ENCODE measurements at places on chromosomes 12 and 14.

GRCh38 chr14:24095271-24096068, 1.4 kb downstream of the PCK2 start:
- peak; percentile 28 for DNase-seq

DNA sequence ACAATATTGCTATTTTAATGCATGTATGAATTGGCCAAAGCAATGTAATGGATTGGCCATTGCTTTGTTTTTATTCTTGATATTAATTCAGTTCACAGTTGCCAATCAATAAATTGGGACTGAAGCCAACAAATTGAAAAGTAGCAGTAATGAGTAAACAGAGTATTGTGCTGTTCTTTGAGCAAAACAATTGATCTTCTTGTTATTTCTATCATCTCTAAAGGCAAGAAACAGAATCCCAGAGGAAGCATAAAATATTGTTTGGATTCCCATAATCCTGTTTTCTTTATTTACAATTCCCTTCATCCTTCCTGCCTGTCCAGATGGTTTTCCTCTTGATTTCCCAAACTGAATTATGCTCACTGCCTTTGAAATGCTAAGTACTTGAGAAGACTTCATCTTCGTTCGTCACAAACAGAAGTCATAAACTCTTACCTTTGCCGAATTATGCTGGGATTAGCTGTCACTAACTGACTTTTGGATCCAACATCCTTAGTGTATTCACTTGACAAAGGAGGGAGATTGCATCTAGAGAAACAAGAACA, 85.9 kb downstream of the ST8SIA1 start:
- DNase-seq: no peak

- DNase-seq: peak; percentile 22
Measured at GRCh38 chr12:125533434-125534029, 468.3 kb downstream of the AACS start.

GRCh38 chr12:62438098-62438692, 28.4 kb upstream of the MON2 start:
- DNase-seq: no peak

DNA sequence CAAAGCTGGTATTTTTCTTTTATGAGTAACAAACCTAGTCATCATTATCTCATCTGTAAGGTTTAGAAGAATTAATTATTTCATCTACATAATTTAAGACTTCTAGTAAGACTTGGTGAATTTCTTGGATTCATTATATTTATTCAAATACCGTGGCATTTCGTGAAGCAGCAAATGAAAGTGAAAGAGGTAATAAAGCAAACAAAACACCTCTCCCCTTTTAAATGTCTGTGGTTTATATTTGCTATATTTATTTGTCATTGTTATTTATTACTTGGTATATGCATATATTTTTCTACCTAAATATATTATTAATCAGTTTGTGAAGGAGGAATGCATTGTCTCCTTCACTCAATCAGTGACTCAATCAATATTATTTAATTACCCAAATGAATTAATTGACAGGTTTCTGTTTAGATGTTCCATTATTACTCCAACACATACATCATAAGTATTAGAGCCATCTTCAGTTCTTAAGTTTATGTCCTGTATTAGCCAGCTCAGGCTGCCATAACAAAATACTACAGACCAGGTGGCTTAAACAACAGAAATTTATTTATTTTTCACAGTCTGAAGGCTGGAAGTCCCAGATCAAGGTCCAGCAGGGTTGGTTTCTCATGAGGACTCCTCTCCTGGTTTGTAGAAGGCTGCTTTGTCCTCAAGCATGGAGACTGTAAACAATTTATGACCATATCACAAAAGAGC, 6.6 kb downstream of the CFAP54 start:
- no peak for DNase-seq

DNA sequence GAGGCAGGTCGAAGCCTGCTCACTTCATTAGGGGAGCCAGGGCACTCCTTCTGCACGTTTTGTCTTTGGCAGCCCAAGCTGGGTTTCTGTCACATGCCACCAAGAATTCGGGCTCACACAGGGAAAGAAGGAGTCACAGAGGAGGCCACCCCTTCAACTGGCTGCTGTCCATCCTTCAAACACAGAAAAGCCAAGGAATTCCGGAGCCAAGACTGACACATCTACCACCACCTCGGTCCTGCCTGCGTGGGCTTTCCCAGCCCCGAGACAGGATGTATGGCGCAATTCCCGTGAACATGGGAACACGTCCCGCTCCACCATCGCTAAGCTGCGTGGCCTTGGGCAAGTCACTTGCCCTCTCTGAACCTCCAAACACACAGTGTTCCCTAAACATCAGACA, 70.4 kb downstream of the NCOR2 start:
- no peak for DNase-seq

- no peak for DNase-seq
Measured at GRCh38 chr14:21069388-21070082, 569 bp upstream of the ARHGEF40 start.

DNA sequence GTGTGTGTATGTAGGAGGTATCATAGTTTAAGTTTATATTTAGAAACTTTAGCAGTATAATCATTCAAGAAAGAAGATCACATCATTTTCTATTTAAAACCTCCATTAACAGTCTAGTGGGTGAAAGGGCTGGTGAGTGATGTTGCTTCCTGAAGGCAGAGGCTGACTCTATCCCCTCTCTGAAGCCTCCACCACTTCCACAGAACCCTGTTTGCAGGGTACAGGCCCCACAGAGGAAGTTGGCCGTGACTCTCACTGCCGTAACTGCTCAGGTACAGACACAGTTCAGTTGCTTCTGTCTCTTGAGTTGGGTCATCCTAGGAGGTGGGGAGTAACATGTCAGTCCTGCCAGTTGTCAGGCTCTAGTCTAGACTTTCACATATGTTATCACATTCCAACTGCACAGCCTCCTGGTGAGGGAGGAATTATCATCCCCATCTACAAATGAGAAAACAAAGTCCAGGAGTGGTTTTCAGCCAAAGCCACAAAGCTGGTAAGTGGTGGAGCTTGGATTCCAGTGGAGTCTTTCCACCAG, 31.5 kb downstream of the CFL2 start:
- DNase-seq: no peak

GRCh38 chr14:77242752-77243151, 28.3 kb downstream of the NGB start:
- DNase-seq: no peak

- no peak for DNase-seq
Measured at GRCh38 chr14:53278602-53279506, 125.7 kb upstream of the DDHD1 start.

- no peak for DNase-seq
Measured at GRCh38 chr14:96423446-96424108, 31.6 kb downstream of the AK7 start.

- no peak for DNase-seq
Measured at GRCh38 chr12:131698286-131698685, 12.6 kb upstream of the SFSWAP start.

DNA sequence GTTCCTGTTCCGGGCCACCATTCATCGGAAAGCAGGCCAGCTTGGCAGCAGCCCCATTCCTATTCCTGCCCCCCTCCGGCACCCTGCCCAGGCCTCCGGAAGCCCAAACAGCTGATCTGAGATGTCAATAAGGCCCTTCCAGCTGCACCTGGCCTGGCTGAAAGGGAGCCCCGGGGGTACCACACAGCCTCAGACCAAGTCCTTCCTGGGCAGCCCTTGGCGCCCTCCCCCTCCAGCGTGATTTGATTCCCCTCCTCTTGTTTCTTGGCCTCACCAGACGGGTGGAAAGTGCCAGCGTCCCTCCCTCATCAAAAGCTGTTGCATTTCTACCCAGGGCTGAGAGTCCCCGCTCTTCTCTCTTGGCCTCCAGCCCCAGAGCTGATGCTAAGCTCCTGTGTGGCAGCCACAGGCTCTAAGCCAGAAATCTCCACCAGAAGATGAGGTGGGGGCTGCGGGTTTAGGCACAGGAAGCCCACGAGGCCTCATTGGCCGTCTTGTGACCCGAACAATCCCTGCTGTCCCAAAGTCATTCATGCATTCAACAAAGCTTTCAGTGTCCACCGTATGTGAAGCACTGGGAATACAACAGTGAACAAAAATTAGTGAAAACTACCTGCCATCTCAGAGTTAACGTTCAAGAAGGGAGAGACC, 215.4 kb downstream of the SLC41A2 start:
- DNase-seq: no peak

- DNase-seq: no peak
Measured at GRCh38 chr12:15356951-15357364, 34.6 kb downstream of the PTPRO start.

- peak; percentile 61 for DNase-seq
Measured at GRCh38 chr12:10212739-10213131, at the start of gene GABARAPL1. TSS of gene GABARAPL1 (plus strand) at chr12:10212877. CDS start at chr12:10213130, 253 bp downstream.

GRCh38 chr12:111261911-111262676, 106.8 kb downstream of the PHETA1 start:
- DNase-seq: no peak

- peak; percentile 84 for DNase-seq
Measured at GRCh38 chr12:6872073-6873048, 742 bp downstream of the SPSB2 start.

DNA sequence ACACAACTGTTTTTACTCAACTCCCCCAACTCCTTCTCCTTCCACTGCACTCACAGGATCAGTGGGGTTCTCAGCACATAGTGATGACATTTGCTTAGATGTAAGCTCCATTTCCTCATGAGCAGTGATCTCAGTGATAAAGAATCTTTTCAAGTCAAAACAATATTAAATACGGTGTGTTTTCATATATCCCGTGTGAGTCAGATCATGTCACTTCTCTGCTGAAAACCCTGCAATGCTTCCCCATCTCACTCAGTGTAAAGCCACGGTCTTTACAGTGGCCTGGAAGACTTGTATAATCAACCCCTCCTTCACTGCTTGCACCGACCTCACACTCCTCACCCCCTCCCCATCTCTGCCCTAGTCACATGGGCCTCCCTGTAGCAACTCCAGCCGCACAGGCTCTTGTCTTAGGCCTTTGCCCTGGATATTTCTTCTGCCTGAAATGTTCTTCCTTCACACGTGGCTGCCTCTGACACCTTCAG, 149.7 kb upstream of the ARHGAP5 start:
- no peak for DNase-seq

- DNase-seq: no peak
Measured at GRCh38 chr12:130195776-130196175, 33.5 kb downstream of the FZD10 start.

- DNase-seq: no peak
Measured at GRCh38 chr14:63745858-63746425, 18.1 kb upstream of the SGPP1 start.

GRCh38 chr12:82650627-82651337, 35.9 kb upstream of the TMTC2 start:
- DNase-seq: no peak

DNA sequence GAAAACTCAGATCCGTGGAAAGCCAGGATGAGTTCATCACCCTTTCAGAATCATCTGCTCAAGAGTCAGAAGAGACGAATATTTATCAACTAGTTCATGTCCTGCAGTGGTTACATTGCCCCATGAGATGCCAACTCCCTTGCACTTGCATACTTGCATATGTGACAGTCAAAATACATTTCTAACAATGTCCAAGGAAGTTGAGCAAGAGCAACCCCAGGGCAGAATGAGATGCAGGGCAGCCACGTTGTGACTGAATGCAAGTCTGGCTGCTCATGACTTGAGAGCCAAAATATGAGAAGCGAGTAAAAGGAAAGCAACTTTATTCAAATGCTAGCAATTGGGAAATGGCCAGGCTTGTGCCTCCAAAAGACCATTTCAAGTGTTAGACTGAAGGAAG, 23.6 kb upstream of the UTP20 start:
- no peak for DNase-seq

GRCh38 chr14:90523544-90523943, 126.7 kb downstream of the CALM1 start:
- no peak for DNase-seq

GRCh38 chr12:3959799-3960560, 86.8 kb upstream of the PARP11 start:
- DNase-seq: no peak

- no peak for DNase-seq
Measured at GRCh38 chr12:68222326-68222725, 3.3 kb downstream of the IL26 start.

- DNase-seq: no peak
Measured at GRCh38 chr12:98064501-98064900, 450.9 kb upstream of the TMPO start.

DNA sequence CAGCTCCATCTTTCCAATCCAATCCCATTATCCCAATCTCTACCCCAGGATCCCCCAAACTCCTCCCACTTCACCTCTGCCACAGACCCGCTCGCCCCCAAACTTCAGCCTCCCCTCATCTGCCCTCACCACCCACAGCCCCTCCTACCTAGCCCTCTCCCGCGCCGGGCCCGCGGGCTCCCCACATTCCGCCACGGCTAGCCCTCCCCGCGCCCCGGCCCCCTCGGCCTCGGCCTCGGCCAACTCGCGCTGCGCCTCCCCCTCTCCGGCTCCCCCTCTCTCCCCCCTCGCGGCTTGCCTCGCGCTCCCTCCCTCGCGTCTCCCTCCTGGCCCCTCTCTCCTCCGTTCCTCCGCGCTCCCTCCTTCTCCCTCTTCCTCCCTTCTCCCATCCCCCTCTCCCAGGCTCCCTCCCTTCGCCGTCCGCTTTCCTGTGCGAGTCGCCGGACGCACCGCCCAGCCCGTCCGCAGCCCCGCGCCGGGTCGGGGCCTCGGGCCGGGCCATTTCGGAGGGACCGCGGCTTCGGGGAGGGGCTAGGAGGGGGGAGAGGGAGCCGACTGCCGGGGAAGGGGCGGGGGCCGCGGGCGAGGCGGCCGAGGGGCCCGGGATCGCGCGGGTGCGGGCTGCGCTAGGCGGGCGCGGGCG, at the start of gene ATN1:
Gene ATN1, plus strand, starts transcription at position 581 of the 643 bp plus-strand sequence. CDS start 6,043 bp downstream, outside the sequence.
- no peak for DNase-seq

GRCh38 chr12:126233625-126234024, 1168.4 kb downstream of the AACS start:
- DNase-seq: no peak

DNA sequence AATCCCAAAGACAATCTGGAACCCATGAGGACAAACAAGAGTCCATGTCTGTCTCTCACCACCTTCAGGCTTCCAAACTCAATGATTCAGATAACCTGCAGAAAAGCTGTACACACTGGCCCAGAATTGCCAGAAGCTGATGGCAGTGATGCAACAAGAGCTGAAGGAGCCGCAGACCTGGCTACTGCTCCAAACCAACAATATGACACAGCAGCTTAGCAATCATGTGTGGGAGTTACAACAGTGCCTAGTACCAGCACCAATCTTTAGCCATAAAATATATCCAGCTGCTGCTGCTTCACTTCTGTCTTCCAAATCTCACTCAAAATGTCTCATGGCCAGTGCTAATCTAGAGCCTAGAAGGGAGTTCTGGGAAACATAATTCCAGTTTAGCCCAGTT, 22.0 kb downstream of the RPS6KA5 start:
- DNase-seq: no peak

GRCh38 chr12:80176706-80177105, 77.4 kb downstream of the OTOGL start:
- no peak for DNase-seq

- no peak for DNase-seq
Measured at GRCh38 chr12:90908465-90908864, 46.5 kb downstream of the CCER1 start.

GRCh38 chr12:9096563-9097176, 19.0 kb downstream of the A2M start:
- DNase-seq: no peak

DNA sequence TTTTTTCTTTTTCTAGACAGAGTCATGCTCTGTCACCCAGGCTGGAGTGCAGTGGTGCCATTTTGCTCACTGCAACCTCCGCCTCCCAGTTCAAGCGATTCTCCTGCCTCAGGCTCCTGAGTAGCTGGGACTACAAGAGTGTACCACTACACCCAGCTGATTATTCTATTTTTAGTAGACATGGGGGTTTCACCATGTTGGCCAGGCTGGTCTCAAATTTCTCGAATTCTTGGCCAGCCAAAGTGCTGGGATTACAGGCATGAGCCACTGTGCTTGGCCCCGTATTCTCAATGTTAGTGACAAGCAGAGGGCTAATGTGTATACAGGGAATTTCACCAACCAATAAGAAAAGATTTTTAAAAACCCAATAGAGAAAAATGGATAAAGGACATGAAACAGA, 8.4 kb downstream of the PLBD2 start:
- DNase-seq: no peak
